Immature natural killer cell (primary cell): ENCODE measurements at places on chromosomes 1 and 21. TPM values are rescaled to one million over a fixed set of nuclear protein-coding genes. Genes with fewer than 3 reads are reported as not detected.

Gene PDE4B
- polyA plus RNA-seq: 25.1 TPM

Gene CFAP74
- polyA plus RNA-seq: not detected

Gene TINAGL1
- polyA plus RNA-seq: not detected

Gene PLA2G2C
- not detected for polyA plus RNA-seq

Gene CBR3
- polyA plus RNA-seq: 1.5 TPM

GRCh38 chr1:221517961-221518360, 223.9 kb downstream of the DUSP10 start:
- H3K27ac ChIP-seq: no peak overlapping the region
- no peak overlapping the region for H3K4me3 ChIP-seq
- DNase-seq: no peak
- no peaks in the 10 kb centered on the region for H3K36me3 ChIP-seq
- H3K4me1 ChIP-seq: peaks cover 48% of the 10 kb centered on the region

GRCh38 chr1:27864264-27864895, 8.0 kb upstream of the THEMIS2 start:
- DNase-seq: no peak
- peaks cover 8% of the 10 kb centered on the region for H3K27me3 ChIP-seq
- H3K4me3 ChIP-seq: no peak overlapping the region
- peaks cover 27% of the 10 kb centered on the region for H3K4me1 ChIP-seq

DNA sequence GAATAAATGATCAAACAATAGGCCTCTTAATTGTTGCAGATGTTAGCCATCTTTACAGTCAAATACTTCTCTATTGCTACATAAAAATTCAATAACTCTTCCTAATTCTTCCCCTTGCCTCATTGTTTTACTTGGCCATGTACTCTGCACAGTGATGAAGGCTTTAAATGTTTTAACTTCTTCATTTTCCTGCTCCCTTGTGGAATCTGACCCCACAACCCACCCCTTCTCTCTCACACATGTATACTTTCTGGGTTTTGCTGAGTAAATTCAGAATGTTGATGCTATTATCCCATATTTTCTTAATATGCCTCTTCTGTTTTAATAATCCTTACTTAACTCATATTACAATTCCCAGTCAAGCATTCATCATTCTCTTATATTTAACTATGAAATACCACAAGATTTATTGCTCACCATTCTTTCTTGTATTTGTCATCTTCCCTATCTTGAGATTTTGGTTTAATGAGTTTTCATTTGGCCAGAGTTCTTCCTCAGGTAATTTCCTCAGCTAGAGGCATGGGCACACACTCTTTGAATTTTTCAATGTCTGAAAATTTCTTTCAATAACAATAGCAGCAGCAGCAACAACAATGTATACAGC, 327.8 kb upstream of the USP24 start:
- no peak overlapping the region for H3K4me3 ChIP-seq
- peaks cover 3% of the 10 kb centered on the region for H3K4me1 ChIP-seq
- no peak for DNase-seq
- H3K36me3 ChIP-seq: no peaks in the 10 kb centered on the region
- H3K27ac ChIP-seq: no peak overlapping the region

- H3K27ac ChIP-seq: no peak overlapping the region
- H3K36me3 ChIP-seq: no peaks in the 10 kb centered on the region
- no peak overlapping the region for H3K4me3 ChIP-seq
- H3K27me3 ChIP-seq: peaks cover 1% of the 10 kb centered on the region
- no peaks in the 10 kb centered on the region for H3K4me1 ChIP-seq
These were observed 13.6 kb downstream of the DDAH1 start for GRCh38 chr1:85451236-85451830.

Gene ITGB2
- polyA plus RNA-seq: 1,416 TPM

DNA sequence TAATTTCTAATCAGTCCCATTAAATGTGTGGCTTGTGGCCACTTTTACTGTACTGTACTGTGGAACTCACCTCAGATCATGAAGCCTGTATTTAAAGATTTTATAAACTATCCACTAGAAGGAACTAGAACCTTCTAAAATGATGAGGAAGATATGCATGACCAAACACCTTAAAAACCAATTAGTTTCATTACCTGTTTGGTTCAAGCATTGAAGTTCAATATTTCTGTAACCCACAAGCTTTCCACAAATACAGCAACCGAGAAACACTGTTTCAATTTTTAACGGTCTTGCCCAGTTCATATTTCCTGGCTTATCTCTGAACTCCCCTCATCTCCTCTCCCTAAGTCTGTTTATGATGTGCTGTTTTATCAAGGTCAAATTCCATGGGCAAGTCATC, 264.3 kb upstream of the PLD5 start:
- H3K4me1 ChIP-seq: no peaks in the 10 kb centered on the region
- no peak overlapping the region for H3K4me3 ChIP-seq
- H3K27me3 ChIP-seq: peaks cover 3% of the 10 kb centered on the region
- no peak overlapping the region for H3K27ac ChIP-seq
- no peak for DNase-seq

- H3K27me3 ChIP-seq: peaks cover 8% of the 10 kb centered on the region
- H3K36me3 ChIP-seq: no peaks in the 10 kb centered on the region
- H3K27ac ChIP-seq: no peak overlapping the region
- peak; percentile 43 for DNase-seq
These were observed 13.4 kb upstream of the PIAS3 start for GRCh38 chr1:145871994-145872924.

DNA sequence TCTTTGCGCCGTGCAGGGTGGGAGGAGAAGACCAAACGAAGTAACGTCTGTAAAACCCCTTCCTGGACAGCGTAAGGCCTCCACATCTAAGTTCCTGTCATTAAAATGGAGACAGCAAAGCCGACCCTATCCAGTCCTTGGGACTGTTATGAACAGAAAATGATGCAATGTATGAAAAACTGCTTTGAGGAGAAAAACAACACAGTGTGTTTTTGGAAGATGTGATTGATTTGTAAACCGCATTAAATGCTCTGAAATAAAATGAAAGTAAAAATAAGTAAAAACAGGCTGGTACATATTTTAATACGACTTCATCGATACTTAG, 827 bp upstream of the URB1 start:
- H3K36me3 ChIP-seq: no peaks in the 10 kb centered on the region
- peak overlapping the region; percentile 90 for H3K27ac ChIP-seq
- peak overlapping the region; percentile 84 for H3K4me3 ChIP-seq
- no peak for DNase-seq

Gene RHEX
- not detected for polyA plus RNA-seq

DNA sequence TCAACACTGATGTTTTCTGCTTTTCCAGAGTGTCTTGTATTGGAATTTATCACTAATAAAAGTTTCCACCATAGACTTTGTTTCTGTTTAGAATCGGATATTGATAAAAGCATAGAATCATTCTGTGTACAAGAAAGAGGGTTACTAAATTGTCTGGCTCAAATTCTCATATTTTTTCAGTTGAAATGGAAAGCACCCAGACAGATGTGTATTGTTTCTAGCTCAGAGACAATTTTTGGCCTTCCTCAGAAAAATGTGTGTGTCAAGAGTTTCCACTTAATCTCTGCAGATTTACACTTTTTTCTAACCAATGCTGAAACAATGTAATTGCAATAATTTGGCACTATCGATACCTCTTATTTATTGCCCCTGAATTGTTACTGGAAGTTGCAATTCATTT, 20.2 kb downstream of the LHX9 start:
- H3K27me3 ChIP-seq: peaks cover 10% of the 10 kb centered on the region
- no peak for DNase-seq
- H3K27ac ChIP-seq: no peak overlapping the region
- no peaks in the 10 kb centered on the region for H3K36me3 ChIP-seq
